ENCODE measurements at places on chromosomes 12 and 14. TPM values are rescaled to one million over a fixed set of nuclear protein-coding genes. Genes with fewer than 3 reads are reported as not detected.

Gene HOXC12
- not detected for polyA plus RNA-seq

Gene TPPP2
- 0.58 TPM for polyA plus RNA-seq

Gene EPYC
- not detected for polyA plus RNA-seq

Gene CMTM5
- polyA plus RNA-seq, result 3.0 TPM

Gene NEUROD4
- not detected for polyA plus RNA-seq

Gene STYK1
- polyA plus RNA-seq, result not detected

Gene JPH4
- polyA plus RNA-seq, result 1.9 TPM

Gene GDF3
- polyA plus RNA-seq, result not detected

Gene NXPH4
- polyA plus RNA-seq, result 4.5 TPM

Gene ZC2HC1C
- 1.3 TPM for polyA plus RNA-seq

Gene SIX1
- 50.5 TPM for polyA plus RNA-seq

Gene CCDC197
- not detected for polyA plus RNA-seq

Gene MYH7
- polyA plus RNA-seq, result 452 TPM

Gene SCNN1A
- polyA plus RNA-seq, result 0.94 TPM

Gene TMEM253
- polyA plus RNA-seq, result 0.29 TPM

Gene RASSF8
- 26.4 TPM for polyA plus RNA-seq

Gene XPOT
- 48.3 TPM for polyA plus RNA-seq

Gene EGLN3
- 62.0 TPM for polyA plus RNA-seq

Gene JDP2
- polyA plus RNA-seq, result 57.0 TPM

Gene SLC16A7
- 6.2 TPM for polyA plus RNA-seq

Gene FGD4
- 25.2 TPM for polyA plus RNA-seq

Gene LRP1-AS
- polyA plus RNA-seq, result 1.0 TPM

Gene TMCC3
- 27.2 TPM for polyA plus RNA-seq

Gene TAS2R42
- polyA plus RNA-seq, result not detected

Gene IL31
- polyA plus RNA-seq, result not detected

Gene KLRG1
- polyA plus RNA-seq, result 3.1 TPM

Gene DUSP16
- polyA plus RNA-seq, result 28.1 TPM
